Pancreas (tissue), 10 donors: ENCODE measurements at places on chromosomes 13 and 19. TPM values are rescaled to one million over a fixed set of nuclear protein-coding genes. Genes with fewer than 3 reads are reported as not detected.

Gene TIMM50
- 23.0 TPM for total RNA-seq

Gene PLIN4
- total RNA-seq: 3.2 TPM

GRCh38 chr19:44955505-44956439 lies 592 bp downstream of the CLPTM1 start:
- DNase-seq: no peak
- H3K27ac ChIP-seq: no peak overlapping the region
- H3K4me1 ChIP-seq: peaks cover 8% of the 10 kb centered on the region
- no peaks in the 10 kb centered on the region for H3K27me3 ChIP-seq
- no peaks in the 10 kb centered on the region for H3K36me3 ChIP-seq

- no peak for DNase-seq
- no peak overlapping the region for H3K4me3 ChIP-seq
- no peaks in the 10 kb centered on the region for H3K27me3 ChIP-seq
- no peaks in the 10 kb centered on the region for H3K4me1 ChIP-seq
- no peaks in the 10 kb centered on the region for H3K36me3 ChIP-seq
These were observed 542.0 kb downstream of the DIAPH3 start for GRCh38 chr13:59621773-59622172.

DNA sequence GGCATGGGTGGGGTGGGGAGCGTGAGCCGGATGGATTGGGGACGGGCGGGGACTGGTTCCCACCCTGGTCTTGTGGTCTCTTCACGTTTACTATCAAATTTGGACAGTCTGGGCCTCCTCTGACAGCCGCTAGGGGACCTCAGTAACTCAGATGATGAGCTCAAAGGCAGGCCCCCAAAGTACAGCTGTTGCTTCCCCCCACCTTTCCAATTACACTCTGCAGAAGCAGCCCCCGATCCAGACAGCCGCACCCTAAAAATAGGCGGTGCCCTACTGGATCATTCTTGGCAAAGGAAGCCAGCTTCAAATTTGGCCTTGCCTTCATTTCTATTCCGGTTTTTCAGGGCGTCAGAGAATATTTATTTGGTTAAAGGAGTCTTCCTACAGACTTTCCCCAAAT lies 1.9 kb upstream of the FOXO1 start:
- H3K27me3 ChIP-seq: no peaks in the 10 kb centered on the region
- no peak overlapping the region for H3K4me3 ChIP-seq
- H3K36me3 ChIP-seq: no peaks in the 10 kb centered on the region
- no peak for DNase-seq
- peaks cover 10% of the 10 kb centered on the region for H3K4me1 ChIP-seq
